ENCODE measurements at places on chromosomes 12 and 14.

DNA sequence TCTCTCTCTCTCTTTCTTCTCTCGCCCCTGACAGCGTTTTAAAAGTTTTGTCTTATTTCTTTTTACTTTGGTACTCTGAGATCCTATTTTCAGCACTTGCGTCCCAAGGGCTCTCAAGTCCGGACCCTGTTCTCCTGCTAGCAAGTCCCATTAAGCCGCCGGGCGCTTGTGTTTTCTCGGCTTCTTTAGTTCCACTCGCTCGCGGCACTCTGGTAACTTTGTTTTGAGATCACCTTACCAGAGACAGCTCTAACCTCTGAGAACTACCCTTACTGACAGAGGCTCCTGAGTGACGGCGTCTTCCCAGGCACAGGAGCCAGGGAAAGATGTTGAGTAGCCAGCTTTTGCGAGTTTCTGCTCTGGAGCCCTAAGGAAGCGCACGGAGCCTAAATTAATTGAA is 2.7 kb upstream of the MYF5 start:
- DNase-seq: no peak

GRCh38 chr14:103713304-103714062 is 1.8 kb downstream of the XRCC3 start:
- DNase-seq: no peak

GRCh38 chr12:1523046-1523445 is 71.3 kb downstream of the FBXL14 start:
- no peak for DNase-seq

DNA sequence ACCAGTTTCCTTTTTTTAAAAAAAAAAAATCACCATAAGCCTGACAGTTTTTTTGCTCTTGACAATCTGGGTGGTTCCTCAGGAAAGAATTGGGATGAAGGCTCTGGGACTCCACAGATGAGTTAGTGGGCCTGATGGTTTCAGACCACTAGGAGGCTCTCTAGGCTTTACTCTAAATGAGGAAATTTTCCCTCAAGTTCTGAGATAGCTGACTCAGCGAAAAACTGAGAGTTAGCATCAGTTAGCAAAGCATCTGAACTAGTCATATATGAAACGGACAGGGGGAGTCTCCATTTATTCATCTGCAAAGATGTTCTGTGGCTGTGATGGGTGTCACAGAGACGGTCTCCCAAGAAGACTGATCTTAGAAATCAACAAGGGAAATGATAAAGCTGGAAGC is 314.3 kb upstream of the OR4E1 start:
- DNase-seq: no peak

GRCh38 chr12:6070472-6071257 is 53.8 kb downstream of the VWF start:
- DNase-seq: no peak

GRCh38 chr12:110811972-110812371 is 34.8 kb upstream of the CCDC63 start:
- DNase-seq: no peak

DNA sequence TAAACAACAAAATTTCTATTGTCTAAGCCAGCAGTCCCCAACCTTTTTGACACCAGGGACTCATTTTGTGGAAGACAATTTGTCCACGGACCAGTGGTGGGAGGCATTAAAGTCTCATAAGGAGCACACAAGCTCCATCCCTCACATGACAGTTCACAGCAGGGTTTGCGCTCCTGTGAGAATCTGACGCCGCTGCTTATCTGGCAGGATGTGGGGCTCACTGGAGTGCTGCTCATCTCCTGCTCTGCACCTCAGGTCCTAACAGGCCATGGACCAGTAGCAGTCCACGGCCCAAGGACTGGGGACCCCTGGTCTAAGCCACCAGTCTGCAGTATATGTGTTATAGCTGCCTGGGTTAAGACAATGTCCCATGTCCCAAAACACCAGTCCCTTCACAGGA is 27.2 kb downstream of the VCPKMT start:
- no peak for DNase-seq

DNA sequence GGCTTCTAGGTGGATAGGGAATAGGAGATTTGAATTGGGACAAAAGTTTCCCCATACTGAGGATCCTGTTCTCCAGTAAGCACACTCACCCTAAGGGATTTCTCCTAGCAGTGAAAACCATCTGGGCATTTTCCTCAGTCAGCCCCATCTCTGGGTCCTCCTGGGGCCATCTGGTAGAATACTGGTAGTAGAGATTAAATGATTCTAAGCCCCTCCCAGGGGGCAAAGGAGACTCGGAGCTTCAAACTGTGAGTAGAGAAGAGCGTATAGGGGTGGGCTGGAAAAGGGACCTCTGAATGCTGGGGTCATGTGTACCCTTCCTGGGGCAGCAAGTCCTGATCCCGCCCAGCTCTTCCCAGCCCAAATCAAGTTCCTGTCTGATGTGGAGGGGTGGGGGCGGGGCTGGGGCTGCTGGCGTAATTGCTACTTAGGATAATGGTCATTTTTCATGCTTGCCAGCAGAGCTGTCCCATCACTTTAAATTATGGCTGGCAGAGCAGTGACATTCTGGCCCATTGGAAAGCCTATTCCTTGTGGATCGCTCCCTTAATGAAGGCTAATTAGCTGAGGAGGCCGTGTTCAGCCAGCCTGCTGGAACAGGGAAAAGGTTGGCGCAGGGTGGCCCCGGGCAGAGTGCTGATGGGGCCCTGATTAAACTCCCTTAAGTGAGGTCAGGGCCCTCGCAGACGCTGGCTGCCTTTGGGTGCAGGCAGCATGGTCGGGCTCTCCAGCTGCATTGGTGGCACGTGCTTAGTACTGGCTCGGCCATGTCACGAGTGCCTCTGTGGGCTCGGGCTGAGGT is 127.8 kb downstream of the TSPAN9 start:
- no peak for DNase-seq

DNA sequence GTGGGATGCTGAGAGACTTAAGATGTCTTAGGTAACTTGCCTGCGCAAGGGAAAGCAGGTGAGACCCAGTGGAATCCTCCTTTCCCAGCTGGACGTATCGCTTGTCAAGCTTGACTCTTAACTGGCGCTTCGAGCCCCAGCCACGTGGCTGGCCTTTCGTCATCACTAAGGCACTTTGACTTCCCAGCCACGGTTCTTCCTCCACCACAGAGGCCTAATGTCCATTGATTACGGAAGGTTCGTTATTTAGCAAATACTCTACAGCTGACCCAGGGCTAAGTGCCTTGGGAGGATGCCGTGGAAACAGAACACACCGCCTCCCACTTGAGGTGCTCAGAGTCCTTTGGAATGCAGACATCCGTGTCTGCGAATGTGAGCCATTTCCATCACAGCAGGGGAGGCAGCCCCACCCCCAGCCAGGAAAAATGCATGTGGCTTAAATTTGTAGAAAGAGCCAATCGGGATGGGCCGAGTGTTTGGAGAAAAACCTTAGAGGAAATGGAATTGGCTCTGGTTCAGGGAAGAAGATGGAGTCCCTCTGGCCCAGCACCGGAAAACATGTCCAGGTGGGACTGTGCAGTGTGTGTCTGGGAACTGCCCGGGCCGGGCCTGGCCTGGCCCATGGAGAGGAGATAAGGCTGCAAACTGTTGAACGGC is 115.7 kb downstream of the PLXNC1 start:
- DNase-seq: no peak

- DNase-seq: no peak
Measured at GRCh38 chr12:14841761-14842160, 1.6 kb downstream of the ART4 start.

DNA sequence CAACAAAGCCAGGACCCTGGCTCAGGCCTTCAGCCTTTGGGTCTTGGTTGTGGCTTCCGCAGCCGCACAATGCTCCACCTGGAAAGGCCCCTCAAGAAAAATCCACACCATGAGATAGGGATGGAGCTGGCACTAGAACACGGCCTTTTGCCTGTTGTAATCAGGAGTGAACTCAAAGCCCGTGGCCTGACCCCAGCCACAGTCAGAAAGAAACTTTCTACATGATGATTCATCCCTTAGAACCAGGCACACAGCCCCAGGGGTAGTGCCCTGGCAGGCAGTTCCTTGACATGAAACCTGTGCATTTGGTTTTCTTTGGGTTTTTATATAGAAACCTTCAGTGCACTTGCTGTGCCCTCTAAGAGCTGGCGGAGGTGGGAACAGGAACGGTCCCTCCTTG is 5.1 kb downstream of the CLMN start:
- no peak for DNase-seq

DNA sequence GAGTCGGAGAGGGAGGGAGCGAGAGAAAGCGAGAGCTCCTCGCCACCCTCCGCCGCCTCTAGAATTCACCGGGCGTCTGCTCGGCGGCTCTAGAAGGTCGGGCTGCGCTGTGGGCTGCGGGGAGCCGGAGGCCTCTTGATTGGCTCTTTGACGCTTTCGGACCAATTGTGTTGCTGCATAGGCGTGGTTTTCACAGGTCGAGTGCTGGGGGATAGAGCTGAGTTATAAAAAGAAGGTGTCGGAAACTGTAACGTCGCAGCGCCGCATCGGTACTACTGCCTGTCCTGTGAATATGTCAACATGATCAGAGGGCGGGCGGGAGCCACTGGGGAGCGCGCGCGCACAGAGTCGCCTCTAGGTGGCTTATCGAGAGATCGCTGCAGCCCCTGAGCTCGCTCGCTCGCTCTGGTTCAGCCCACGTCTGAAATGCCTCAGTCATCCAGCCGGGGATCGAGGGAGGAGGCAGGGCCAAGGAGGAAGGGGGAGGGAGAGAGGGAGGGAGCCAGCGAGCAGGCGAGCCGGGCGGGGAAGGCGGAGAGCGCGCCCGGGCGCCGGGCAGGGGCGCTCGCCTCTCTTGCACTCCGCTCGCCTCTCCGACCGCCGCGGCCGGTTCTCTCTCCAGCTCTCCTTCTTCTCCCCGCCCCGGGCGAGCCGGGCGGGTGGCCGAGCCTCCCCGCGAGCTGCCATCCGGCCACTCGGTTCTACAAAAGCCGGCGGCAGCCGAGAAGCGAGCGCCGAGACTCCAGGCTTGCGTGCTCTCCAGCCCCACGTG is at the start of gene TBX3:
Gene TBX3 (minus strand): TSS at position 78 of the 772 bp plus-strand sequence. CDS start 975 bp downstream, outside the sequence.
- DNase-seq: peak; percentile 93

GRCh38 chr14:65225299-65226159 is 123.2 kb upstream of the MAX start:
- DNase-seq: no peak

- no peak for DNase-seq
Measured at GRCh38 chr12:67855103-67855502, 134.1 kb upstream of the IFNG-AS1 start.

- no peak for DNase-seq
Measured at GRCh38 chr14:58724206-58724605, 86.4 kb downstream of the DACT1 start.

DNA sequence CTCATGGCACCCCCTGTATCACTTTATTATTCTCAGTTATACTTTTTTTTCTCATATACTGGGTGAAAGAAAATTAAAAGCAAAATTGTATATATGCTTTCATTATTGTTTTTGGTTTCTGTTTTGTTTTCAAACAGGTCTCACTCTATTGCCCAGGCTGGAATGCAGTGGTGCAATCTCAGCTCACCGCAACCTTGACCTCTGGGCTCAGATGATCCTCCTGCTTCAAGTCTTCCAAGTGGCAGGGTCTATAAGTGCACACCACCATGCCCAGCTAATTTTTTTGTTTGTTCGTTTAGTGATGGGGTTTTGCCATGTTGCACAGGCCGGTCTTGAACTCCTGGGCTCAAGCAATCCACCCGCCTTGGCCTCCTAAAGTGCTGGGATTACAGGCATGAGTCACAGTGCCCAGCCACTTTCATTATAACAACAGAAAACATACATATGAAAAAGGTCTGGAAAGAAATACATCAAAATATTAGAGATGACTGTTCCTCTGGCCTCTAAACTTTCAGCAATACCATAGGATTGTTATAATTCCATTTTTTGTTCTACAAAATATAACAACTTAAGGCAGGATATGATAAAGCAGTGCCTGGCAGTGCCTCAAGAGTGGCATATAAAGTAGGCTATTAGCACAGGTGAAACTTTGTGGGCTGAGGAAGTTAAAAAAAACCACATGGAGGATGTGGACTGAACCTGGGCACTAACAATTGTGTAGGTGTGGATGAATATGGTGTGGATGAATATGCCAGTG is 5.8 kb upstream of the NTN4 start:
- no peak for DNase-seq

GRCh38 chr14:61477712-61478462 is 156.5 kb downstream of the PRKCH start:
- no peak for DNase-seq

GRCh38 chr14:99842141-99842540 is 48.9 kb downstream of the EML1 start:
- DNase-seq: no peak

DNA sequence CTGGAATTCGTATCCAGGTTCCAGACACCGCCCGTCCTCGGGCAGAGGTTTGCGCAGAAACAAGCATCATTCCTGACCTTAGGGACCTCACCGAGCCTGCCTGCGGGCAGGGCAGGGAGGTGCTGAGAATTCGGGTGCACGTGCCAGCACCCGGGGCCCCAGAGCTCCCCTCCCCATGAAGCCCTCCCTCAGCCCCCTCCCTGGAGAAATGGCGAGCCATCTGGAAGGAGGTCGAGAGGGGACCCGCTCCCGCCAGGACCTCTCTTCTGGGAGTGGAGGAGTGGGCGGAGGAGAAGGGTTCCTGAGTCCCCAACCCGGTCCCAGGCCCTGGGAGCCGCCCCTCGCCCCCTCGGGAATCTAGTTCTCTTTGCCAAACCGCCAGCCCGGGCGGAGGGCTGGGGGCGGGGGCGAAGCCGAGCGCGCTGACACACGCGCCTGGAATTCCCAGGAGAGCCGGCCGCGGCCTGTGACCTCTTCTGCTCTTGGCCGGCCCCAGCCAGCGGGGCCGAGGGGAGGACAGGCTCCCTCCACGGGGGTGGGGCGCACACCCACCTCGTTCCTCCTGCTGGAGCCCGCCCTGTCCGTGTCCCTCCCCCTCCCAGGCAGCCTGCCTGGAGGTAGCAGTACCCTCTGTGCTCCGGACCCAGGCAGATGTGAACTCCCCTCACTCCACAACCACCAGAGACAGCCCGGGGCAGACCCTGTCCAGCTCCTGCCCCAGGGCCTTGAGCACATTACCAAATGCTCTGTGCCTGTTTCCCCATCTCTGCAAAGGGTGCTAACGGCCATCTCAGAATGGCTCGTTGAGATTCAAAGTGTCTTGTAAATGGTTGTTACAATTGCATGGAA is 23.0 kb upstream of the GPR132 start:
- DNase-seq: no peak

DNA sequence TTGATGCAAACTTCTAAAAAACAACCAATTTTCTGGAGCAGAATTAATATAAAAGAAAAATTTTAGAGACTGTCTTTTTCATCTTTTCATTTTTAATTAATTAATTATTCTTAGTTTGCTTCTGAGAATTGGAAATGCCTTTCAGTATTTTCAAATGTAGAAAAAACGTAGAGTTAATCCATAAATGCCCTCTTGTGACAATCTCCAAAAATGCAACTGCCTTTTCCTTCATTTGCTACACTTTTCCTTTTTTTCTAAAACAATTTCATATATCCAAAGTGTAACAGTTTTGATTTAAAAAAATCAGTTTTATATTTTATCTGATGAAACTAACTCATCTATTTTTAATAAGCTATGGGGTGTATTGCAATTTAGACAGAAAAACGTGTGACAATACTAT is 409.3 kb downstream of the PRKD1 start:
- DNase-seq: no peak

- DNase-seq: no peak
Measured at GRCh38 chr12:19757317-19757877, 318.1 kb downstream of the AEBP2 start.

GRCh38 chr12:13981990-13982389 is 588 bp upstream of the GRIN2B start:
- no peak for DNase-seq
